ENCODE measurements at places on chromosomes 3 and 15.
A peak's percentile ranks its signal among the peaks of the same experiment; 100 is the strongest.

GRCh38 chr3:98329392-98330124 is 24.1 kb upstream of the OR5K4 start:
- peaks cover 30% of the 10 kb centered on the region for H3K27me3 ChIP-seq
- peaks cover 5% of the 10 kb centered on the region for H3K4me1 ChIP-seq
- no peaks in the 10 kb centered on the region for H3K36me3 ChIP-seq
- DNase-seq, result no peak
- H3K4me3 ChIP-seq, result no peak overlapping the region

DNA sequence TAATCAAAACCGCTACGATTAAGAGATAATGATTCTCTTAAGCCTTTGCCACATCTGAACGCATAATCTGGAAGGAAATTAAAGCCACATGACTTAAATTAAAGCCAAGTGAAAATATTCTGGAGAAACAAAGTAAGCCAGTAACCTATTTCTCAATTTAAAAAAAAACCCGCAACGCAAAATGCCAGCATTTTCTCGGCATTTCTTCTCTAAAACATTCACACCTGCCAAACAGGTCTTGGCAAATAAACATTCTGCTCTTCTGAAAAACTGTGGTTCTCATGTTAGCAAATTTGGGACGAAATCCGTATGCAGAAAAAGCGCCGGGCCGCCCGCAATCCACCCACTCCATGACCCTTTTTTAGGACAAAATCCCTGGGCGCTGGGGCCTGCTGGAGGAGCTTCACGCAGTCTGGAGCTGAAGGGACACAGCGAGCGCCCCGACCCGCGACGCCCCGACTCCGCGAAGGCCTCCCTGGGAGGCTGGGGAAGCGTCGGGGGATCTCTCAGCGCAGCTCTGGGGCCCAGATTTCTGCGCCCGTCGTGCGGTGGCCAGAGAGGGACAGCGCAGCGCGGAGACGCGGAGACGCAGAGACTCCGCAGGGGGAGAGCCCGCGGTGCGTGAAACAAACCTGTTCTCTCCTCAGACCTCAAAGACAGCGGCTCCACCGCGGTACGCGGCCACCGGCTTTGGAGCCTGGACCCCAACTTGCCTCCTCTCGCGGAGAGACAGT is 471 bp downstream of the NKIRAS1 start:
- peak overlapping the region; percentile 98 for H3K27ac ChIP-seq
- peaks cover 42% of the 10 kb centered on the region for H3K36me3 ChIP-seq
- H3K4me1 ChIP-seq, result peaks cover 36% of the 10 kb centered on the region
- no peaks in the 10 kb centered on the region for H3K27me3 ChIP-seq
- no peak for DNase-seq

- peaks cover 6% of the 10 kb centered on the region for H3K4me1 ChIP-seq
- H3K4me3 ChIP-seq, result no peak overlapping the region
- no peak overlapping the region for H3K27ac ChIP-seq
- no peaks in the 10 kb centered on the region for H3K27me3 ChIP-seq
These were observed 94.6 kb downstream of the ZPLD1 start for GRCh38 chr3:102529452-102529851.

- peaks cover 50% of the 10 kb centered on the region for H3K36me3 ChIP-seq
- no peak overlapping the region for H3K4me3 ChIP-seq
- DNase-seq, result no peak
- no peaks in the 10 kb centered on the region for H3K27me3 ChIP-seq
These were observed 12.6 kb downstream of the IFT57 start for GRCh38 chr3:108209579-108209978.

DNA sequence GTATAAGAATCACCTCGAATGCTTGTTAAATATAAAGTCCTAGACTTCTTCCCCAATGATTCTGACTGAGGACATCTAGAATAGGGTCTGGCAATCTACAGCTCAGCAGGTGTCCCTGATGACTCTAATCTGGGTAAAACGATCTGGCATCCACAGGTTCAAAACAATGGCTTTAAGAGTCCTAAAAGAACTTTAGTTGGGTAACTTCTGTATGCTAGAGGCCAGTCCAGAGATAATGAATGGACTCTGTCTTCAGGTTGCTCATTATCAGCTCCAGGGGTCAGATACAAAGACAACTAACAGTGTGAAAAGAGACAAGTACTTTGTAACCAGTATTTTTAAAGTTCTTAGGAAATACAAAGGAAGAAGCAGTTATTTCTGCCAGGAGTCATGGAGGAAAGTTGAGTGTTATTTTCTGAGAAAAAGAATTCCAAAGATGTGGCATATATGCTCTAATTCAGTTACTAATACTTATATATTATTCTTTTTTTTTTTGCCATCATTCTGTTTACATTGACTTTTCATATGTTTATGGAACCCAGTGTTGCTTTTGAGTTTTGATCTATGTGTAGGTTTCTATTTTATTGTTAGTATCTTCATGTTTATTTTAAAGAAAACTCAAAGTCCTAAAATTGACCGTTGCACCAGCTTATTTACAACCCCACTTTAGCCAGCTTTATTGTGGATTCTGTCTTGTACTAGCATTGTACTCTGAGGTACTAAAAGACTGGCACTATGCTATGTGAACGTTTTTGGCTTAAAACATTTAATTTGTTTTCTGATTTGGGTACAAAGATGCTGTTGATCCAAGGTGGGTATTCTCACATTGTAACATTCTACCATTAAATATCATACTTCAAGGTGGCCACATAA is 3.1 kb upstream of the GPR15 start:
- DNase-seq, result no peak
- H3K27me3 ChIP-seq, result peaks cover 6% of the 10 kb centered on the region
- H3K27ac ChIP-seq, result no peak overlapping the region
- no peaks in the 10 kb centered on the region for H3K36me3 ChIP-seq

DNA sequence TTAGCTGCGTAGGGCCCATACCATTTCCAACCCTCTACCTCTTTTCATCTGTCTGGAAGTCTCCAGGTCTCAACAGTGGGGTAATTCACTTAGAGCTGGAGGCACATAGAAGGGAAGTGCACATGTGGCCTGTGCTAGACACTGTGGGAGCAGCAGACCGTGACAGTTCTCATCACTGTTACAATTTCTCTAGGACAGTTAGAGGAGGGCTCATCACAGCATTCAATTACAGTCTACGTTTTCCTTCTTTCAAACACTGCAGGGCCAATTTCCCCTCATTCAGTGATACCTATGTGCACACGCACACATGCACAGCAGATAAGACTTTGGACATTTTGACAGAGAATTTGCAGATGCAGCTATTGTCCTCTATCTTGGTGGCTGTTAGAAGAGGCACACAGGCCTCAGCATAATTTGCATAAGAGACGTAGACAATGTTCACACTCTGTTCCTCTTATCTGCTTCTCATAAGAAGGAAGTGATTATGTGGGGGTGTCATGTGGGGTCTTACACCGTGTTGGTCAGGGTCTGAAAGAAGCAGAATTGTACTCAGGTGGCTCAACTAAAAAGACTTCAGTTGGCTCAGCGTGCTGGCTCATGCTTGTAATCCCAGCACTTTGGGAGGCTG is 12.6 kb upstream of the HRG start:
- H3K4me1 ChIP-seq, result no peaks in the 10 kb centered on the region
- no peak for DNase-seq
- no peak overlapping the region for H3K27ac ChIP-seq
- H3K36me3 ChIP-seq, result no peaks in the 10 kb centered on the region

DNA sequence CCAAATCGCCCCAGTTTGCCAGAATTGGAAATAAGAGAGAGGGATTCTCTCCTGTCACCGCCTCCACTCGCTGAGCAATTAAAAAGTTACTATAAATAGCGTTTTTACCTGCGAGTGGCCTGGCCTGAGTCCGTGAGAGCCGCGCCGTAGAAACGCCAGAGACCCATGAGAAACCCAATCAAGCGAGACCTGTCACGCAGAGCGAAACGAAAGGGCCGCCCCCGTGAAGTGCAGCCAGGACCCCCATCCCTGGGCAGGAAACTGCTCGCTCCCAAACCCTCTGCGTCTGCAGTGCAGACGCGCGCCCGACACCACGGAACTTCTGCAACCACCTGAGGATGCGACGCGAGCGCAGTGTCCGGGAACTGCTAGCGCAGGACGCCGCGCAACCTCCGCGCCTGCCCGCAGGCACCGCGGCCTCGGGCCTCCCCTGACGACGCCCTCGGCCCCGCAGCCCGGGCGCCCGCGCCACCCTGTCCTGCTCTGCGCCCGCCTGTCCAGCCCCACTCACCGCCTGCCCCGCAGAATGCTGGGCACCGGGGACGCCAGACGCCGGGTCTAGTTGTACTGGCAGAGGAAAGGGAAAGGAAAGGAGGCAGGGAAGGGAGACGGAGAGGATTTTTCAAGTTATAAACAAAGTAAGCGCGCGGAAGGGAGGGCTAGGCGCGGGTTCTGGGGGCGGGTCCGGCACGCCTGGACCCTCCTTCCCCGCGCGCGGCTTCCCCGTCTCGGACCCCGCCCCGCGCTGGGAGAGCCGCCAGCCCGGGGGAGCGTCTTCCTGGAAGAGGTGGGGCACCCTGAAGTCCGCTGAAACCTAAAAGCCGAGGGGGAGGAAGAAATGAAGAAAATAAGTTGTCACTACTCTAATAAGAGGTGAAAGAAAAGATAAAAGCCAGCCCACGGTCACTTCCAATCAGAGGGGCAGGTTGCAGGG is at the start of gene PLSCR4:
Gene PLSCR4 (minus strand): TSS at position 657 of the 934 bp plus-strand sequence. CDS start 29,034 bp downstream, outside the sequence.
- H3K4me3 ChIP-seq, result peak within 1 kb of the TSS; percentile 92
- no peak for DNase-seq
- peaks cover 10% of the 10 kb centered on the region for H3K27me3 ChIP-seq

GRCh38 chr3:32249184-32249782 is 10.8 kb downstream of the CMTM8 start:
- no peak overlapping the region for H3K4me3 ChIP-seq
- no peak overlapping the region for H3K27ac ChIP-seq
- no peaks in the 10 kb centered on the region for H3K27me3 ChIP-seq
- H3K4me1 ChIP-seq, result peaks cover 13% of the 10 kb centered on the region

DNA sequence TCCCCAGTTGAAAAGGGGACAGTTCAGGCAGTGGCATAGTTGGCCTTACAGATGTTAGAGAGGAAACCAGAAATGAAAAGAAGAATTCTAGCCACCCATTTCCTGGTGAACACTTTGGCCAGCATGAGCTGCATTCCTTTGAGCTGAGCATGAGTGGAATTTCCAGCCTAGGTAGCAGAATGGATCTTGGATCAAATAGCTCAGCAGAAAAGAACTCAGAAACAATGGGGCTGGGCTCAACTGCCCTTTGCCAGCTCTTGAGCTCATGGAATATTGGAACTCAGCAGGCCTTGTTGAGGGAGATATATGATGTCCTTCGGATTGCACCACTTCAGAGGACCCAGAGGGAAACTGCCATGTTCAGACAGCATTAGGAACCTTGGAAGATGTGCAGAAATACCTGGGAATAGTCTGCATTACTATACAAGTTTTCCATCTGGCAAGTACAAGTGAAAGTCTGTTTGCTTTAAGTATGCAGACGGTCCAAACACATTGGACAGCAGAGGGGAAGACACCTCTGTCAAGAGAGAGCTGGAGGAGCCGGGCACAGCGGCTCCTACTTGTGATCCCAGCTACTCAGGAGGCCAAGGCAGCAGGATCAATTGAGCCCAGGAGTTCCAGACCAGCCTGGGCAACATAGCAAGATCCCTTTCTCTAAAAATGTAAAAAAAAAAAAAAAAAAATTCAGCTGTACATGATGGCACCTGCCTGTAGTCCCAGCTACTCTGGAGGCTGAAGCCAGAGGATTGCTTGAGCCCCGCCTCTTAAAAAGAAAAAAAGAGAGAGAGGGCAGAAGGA is 3.1 kb upstream of the CDV3 start:
- H3K4me3 ChIP-seq, result peak overlapping the region; percentile 75
- peak overlapping the region; percentile 98 for H3K27ac ChIP-seq
- H3K27me3 ChIP-seq, result no peaks in the 10 kb centered on the region
- peaks cover 7% of the 10 kb centered on the region for H3K36me3 ChIP-seq
- no peak for DNase-seq

DNA sequence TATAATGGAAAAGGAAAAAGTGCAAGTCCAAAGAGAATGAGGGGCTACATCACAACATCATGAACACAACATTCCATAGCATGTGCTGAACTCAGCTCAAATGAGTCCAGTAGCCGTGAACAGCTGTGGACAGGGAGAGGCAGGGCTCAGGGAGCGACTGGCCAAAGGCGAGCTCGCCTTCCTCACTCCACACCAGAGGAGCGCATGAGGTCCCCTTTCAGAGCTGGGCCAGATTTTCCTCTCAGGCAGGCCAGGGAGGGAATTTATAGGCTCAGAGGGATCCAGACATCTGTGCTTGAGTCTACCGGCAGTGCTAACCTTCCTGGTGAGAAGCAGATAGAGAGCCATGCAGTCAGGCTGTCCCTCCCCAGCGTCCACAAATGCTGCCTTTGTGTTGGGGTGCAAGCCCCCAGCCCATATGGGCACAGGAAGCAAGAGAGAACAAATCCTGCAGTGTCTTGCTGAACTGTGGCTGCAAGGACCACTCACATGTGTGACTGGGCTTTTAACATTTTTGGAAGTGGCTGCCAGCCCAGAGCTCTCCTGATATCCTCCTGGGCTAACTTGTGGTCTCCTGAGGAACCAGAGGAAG is 32.5 kb downstream of the ARHGEF3 start:
- no peak overlapping the region for H3K27ac ChIP-seq
- H3K4me3 ChIP-seq, result no peak overlapping the region
- no peaks in the 10 kb centered on the region for H3K27me3 ChIP-seq
- H3K4me1 ChIP-seq, result peaks cover 47% of the 10 kb centered on the region
- DNase-seq, result no peak
- H3K36me3 ChIP-seq, result peaks cover 30% of the 10 kb centered on the region

- H3K4me3 ChIP-seq, result no peak overlapping the region
- DNase-seq, result no peak
- peaks cover 20% of the 10 kb centered on the region for H3K4me1 ChIP-seq
- no peaks in the 10 kb centered on the region for H3K27me3 ChIP-seq
- no peak overlapping the region for H3K27ac ChIP-seq
These were observed 53.8 kb upstream of the RAB6B start for GRCh38 chr3:133949438-133949837.

DNA sequence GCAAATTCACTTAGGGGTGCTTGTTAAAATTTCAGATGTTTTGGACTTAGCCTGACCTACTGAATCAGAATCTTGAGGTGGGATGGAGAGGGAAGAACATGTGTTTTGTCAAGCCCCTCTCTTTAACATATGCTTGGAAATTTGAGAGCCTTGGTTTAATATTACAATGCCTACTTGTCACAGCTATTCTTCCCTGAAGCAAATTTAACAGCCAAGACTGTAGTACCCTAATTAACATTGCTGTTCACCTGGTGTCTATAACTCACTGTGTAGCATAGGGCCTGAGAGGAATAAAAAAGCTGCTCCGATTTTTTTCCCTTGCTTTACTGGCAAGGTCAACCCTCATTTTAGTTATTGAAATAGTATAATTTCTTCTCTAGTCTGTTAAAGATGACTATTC is 880.1 kb downstream of the CADM2 start:
- no peak for DNase-seq
- H3K36me3 ChIP-seq, result no peaks in the 10 kb centered on the region
- H3K27me3 ChIP-seq, result peaks cover 3% of the 10 kb centered on the region
- peaks cover 12% of the 10 kb centered on the region for H3K4me1 ChIP-seq

DNA sequence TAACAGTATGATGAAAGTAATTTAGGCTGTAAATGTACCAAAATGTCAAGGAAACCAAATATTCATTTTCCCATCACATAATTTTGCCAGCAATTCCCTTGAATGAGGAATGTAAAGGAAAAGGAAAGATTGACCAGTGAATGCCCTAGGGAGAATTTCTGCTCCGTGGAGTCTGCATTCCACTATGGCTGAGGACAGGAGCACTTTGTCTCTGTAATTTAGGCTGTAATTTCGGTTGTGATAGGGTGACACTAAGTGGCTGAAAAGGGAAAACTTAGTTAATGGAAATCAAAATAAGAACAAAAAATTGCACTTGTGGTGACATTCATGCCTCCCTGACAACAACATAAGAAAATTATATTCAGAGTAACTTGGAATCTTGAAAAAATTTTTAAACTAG is 8.3 kb upstream of the TMEM207 start:
- H3K27ac ChIP-seq, result no peak overlapping the region
- H3K4me1 ChIP-seq, result no peaks in the 10 kb centered on the region
- DNase-seq, result no peak
- no peaks in the 10 kb centered on the region for H3K27me3 ChIP-seq
